NCI-H748 treated with DMSO at 0.1 percent for 48 hours (cell line): ENCODE measurements at places on chromosomes 4 and X.

- DNase-seq = peak; percentile 18
Observed at GRCh38 chrX:16882169-16882568, 12.0 kb upstream of the RBBP7 start.

- no peak for DNase-seq
Observed at GRCh38 chr4:120517966-120518365, 404.6 kb downstream of the PRDM5 start.

DNA sequence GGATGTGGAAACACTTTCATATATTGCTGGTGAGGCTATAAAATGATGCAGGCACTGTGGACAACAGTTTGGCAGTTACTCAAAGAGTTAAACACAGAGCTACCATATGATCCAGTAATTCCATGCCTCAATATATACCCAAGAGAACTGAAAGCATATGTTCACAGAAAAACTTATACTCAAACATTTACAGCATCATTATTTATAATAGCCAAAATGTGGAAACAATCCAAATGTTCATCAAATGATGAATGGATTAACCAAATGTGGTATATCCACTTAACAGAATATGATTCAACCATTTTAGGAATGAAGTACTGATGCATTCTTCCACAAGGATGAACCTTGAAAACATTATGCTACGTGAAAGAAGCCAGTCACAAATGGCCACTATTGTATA lies 603.8 kb downstream of the IQCM start:
- no peak for DNase-seq

DNA sequence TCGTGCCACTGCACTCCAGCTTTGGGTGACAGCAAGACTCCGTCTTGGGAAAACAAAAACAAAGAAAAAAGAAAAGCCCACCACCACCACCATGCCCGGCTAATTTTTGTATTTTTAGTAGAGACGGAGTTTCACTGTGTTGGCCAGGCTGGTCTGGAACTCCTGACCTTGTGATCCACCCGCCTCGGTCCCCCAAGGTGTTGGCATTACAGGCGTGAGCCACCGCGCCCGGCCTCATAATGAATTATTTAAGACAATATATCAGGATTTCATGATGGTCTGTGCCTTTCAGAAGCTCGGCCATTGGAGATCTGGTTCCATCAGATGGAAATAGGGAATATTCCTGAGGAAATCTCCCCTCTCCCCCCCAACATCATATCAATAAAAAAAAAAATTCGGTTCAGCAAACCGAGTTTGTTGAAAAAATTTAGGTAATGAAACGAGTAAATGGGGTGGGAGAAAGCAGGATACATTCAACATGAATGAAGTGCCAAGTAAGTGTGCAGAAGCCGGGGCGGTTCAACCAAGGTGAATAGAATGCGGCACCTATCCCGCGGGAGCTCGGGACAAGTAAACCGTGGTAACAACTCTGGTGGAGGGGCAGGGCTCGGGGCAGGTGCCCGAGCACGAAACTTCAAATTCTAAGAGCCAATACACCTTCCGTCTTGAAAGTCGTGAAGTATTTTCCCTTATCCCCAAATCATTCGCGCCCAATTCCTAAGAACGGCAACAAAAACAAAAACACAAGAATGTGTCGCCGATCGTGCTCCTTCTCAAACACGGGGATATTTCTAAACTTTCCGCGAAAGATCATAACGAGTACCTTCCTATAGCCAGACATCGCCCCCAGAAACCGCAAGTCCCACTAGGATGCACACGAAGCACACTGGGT lies 773 bp upstream of the TXLNG start:
- no peak for DNase-seq

GRCh38 chr4:27350161-27350560 lies 489.5 kb downstream of the STIM2 start:
- DNase-seq = no peak

GRCh38 chr4:136355970-136356369 lies 1176.3 kb downstream of the PCDH18 start:
- no peak for DNase-seq

DNA sequence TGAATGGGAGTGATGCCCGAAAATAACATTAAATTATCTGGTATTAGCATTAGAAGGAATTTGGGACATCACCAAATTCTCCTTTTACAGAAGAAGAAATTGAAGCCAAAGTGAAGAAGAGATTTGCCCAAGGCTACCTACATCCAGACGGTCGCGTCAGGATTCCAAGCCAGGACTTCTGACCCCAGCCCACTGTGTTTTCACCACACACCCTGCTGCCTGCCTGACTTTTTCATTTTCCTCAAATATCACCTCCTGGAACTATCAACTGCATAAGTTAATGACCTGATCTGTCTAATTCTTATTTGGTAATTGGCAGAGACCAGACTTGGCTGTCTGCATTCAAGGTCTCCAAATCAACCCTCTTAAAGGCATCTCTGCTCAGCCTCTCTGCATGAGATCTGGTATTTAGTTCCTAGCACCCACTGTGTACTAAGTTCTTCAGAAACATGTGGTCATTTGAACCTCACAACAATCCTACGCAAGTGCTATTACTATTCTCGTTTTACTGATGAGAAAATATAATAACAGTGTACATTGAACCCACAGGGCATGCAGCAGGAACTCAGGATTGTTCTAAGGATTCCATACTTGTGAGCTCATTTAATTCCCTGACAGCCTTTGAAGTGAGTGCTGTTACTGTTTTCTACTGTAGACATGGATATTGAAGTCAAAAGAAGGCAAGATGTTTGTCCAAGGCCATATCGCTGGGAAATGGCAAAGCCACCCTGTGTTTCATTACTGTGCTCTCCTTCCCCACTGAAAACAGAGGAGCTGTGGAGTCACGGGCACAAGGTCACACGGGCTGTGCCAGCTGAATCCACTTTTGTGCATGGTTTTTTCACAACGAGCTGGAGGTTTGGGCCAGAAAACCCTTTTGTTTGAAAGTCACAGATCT lies 195.2 kb upstream of the C1QTNF7 start:
- no peak for DNase-seq

- no peak for DNase-seq
Observed at GRCh38 chrX:97402333-97402732, 518.6 kb downstream of the RPA4 start.

DNA sequence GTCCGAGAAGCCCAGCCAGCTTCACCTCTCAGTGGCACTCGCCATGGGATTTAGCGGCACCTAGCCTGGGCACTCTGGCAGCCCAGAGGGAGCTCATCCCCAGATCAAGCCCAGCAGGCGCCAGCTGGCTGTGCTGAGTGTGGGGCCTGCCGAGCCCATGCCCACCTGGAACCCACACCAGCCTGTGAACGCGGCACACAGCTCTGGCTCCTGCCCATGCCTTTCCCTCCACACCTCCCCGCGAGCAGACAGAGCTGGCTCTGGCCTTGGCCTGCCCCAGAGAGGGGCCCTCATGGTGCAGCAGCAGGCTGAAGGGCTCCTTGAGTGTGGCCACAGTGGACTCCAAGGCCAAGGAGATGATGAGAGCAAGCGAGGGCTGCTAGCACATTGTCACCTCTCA lies 38.0 kb upstream of the AADAT start:
- no peak for DNase-seq

DNA sequence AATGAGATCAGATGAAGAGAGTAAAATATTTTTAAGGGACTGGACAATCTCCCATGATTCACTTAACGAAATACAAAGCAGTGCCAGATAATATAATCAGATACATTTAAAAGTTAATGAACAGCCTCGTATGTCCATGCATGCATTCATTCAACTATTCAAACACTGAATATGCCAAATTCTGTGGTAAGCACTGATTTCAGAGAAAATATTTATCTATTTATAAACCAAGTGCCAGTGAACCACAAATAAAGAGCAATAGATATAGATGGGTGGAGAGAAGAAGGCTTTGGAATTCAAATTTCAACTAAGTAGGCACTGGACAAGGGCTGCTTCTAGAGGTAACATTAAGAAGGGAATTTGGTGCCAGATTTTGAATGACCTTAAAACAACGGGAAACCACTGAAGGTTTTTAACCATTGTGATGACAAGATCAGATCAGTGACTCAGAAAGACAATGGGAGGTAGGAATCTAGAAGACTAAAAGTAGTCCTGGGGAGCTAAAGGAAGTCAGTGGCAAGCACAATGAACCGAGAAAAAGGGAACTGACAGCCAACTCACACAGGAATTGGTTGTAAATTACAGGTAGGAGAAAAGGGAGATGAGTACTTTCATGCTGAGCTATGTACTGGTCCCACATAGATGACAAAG lies 14.2 kb downstream of the ELOVL6 start:
- DNase-seq = no peak

GRCh38 chrX:18290200-18290599 lies 64.3 kb downstream of the SCML2 start:
- DNase-seq = no peak

DNA sequence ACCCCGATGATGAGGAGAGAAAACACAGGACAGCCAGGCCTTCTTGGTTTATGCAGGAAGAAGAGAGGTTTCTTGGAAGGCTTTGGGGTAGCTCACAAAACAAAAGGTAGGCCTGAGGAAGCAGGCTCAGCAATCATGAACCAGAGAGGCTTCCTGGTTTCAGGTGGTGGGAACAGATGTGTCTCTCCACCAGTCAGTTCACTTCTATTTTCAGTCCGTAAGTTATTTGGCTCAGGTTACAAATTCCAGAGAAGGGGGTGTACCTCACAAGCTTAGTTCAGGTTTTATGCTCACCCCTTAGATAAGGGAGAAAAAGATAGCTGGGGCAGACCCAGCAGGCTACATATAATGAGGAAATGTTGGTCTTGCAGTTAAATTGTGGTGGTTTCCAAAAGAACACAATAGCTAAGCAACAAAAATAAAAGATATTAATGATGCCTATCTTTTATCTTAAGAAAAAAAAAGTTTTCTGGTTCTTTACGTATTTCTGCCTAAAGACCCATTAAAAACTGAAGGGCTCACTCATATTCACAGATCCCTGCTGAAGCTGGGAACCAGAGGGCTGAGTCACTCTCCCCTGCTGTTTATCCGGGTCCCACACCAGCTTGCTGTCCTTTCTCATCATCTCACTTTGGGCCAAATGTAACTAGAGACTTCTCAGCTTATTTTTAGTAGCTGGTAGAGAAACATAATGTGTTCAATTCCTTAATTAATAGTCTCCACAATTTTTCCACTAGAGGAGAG lies 177.0 kb downstream of the CAMK2D start:
- no peak for DNase-seq

DNA sequence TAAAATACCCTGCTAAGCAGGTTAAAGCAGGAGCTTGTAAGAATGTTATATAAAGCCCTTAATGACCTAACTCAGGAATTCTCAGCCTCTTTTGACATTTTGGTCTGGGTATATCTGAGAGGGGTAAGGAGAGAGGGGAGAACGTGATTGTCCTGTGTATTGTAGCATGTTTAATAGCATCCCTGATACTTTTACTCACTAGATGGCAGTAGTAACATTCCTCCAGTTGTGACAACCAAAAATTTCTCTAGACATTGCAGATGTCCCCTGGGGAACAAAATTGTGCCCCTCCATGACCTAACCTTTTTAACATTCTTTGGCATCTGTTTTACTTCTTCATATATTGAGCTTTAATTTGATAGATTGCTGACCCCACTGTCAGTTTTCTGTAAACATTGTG lies 17.9 kb downstream of the SMARCA5 start:
- DNase-seq = no peak

DNA sequence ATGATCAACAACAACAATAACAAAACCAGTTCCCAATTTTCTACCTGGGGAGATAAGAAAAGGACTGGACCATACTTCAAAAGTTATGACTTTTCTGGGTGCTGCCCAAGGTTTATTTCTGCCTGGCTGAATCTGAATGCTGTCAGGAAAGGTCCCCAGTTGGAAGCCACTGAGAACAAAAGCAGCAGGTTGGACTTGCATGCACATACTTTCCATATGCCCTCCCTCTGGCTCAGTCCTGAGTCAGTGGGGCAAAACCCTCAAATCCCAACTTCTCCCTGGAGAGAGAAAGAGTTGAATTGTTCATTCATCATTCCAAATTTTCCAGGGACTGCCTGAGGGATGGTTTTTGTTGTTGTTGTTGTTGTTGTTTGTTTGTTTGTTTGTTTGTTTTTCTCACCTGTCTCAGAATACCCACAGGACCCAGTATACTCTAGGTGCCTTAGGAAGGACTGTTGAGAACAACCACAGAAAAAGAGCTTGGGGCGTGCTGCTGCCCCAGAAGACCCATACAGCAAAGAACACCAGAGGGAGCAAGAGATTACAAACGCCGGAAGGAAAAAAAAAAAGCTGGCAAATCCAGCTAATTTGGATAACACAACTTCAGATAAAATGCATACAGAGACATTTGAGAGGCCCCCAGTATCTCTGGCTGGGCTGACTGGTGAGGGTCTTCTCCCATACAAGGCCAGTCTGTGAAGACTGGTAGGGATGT lies 138.9 kb upstream of the INPP4B start:
- DNase-seq = no peak

- no peak for DNase-seq
Observed at GRCh38 chr4:174532445-174532844, 10.2 kb upstream of the HPGD start.

DNA sequence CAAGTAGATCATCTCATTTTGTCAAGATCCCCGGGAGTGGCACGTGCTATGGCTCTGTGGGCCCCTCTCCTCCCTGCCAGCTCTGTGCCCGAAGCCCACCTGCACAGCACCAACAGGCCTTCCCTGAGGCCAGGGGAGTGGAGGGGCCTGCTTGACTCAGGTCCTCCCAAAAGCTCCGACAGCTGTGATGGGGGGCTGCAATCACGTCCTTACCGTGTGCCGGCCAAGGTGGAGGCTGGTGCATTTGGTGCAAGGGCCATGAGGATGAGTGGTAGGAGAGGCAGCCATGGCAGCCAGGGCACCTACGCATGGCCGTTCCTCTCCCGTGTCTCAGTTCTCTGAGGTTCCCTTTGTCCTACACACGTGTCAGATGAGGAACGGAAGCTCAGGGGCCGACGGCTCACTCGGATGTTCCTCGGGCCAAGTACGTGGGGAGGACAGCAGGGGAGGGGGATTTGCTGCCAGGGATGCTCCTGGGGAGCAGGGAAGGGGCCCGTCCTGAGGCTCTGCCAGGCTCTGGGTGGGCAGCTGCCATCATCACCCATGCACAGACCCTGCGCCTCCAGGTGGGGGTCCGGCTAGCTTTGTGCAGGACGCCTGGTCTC lies 95.8 kb downstream of the HMX1 start:
- DNase-seq = no peak

DNA sequence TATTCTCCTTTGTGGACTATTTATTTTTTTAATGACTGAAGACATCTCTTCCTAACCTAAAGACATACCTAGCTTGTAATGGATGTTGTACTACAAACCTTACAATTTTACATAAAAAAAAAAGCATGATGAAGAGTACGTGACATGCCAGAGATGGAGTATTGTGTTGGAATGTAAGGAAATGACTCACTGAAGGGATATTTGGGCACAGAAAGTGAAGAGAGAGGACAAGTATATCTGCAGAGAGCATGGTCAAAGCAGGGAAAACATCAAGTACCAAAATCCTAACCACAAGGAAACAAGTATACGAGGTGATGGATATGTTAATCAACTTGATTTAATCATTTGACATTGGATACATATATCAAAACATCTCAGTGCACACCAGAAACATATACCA lies 1051.4 kb upstream of the PRKX start:
- DNase-seq = no peak
